ENCODE measurements at places on chromosomes 4 and X.
A peak's percentile ranks its signal among the peaks of the same experiment; 100 is the strongest.

DNA sequence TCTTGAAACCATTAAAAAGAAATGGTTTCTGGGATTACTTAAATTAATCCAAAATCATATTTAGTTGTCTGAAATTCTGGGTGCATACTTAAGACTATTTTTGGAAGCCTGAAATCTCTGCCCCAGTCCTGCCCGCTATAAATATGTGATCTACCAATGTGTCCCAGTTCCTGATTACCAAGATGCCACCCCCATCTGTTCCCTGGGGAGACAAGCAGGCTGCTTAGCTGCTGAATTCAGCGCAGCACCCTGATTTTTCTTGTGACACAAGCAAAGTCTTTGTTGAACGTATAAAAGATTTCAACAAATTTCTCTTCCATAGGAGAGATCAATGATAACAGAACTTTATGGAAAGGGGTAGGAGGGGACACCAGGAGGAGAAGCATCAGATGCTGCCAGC, 100.6 kb upstream of the PRPS2 start:
- DNase-seq = no peak

GRCh38 chr4:155887847-155888570, 15.5 kb upstream of the TDO2 start:
- DNase-seq = no peak

- no peak for DNase-seq
These were observed 12.8 kb upstream of the NAT8L start for GRCh38 chr4:2046031-2046961.

GRCh38 chrX:152878976-152879755, 18.7 kb upstream of the ZNF185 start:
- DNase-seq = no peak

DNA sequence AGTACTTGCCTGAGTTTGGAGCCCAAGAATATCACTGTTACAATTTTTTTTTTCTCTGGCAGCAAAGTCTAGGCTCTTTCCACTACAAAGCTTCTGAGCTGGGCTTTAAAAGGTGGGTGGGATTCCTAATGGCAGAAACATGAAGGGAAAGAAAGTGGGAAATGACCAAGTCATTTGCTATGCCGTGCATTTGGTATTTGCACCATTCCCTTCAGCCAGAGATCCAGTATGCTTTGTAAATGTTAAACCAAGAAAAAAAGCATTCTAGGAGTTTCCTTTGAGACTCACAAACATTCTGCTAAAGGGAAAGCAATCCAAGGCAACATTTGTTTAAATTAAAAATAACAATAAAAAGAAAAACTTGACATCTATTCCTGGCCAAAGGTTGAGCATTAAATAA, 451.2 kb downstream of the RAB28 start:
- DNase-seq = no peak

- DNase-seq = no peak
These were observed 64.6 kb downstream of the CRLF2 start for GRCh38 chrX:1147611-1148515.

DNA sequence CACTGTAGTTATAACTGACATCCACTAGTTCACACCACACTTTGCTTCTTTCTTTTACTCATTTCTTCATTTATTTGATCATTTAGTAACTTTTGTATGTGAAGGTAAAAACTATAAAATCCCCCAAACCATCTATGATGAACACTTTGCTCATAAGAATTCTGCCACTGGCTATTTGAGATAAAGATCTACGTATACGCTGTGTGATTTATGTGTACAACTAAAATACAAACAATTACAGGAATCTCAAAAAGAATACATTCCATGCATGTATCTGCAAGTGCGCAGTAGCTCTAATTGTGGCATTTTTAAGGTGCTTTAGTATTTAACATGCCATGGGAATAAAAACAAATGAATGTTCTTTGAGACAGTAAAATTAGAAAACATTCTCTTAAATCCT, 156.9 kb upstream of the NAP1L5 start:
- no peak for DNase-seq

GRCh38 chr4:92182736-92183407, 120.9 kb upstream of the GRID2 start:
- no peak for DNase-seq

GRCh38 chr4:137125011-137125410, 407.3 kb downstream of the PCDH18 start:
- no peak for DNase-seq

- DNase-seq = peak; percentile 88
These were observed 1025.5 kb downstream of the RPA4 start for GRCh38 chrX:97909245-97909644.

DNA sequence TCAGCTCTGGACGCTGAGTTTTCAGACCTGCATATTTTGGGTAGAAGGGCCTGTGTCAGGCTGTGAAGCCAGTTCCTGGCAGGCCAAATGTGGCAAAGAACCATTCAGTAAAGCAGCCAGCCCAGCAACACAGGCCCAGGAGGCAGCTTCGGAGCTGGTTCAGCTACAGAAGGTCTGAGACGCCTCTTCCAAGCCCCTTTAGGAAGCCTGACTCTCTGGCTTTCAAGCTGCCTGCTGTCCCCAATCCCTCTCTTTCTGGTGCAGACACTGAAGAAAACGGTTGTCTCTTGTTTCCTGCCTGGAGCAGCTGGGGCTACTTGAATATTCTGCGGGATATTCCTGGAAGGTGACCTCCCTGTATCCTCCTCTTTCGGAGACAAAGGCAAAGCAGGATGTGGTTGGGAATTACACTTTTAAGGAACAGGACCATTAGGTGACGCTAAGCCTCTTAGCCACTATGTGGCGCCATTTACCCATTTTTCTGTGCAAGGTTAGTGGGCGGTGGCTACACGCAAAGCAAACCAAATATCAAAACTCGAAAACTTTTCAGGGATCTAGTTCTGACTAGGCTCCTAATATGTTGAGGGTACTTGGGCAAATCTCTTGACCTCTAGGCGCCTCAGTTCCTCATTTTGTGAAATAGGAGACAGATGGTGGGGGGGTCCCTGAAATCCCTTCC, 47.2 kb upstream of the LAS1L start:
- DNase-seq = peak; percentile 50

DNA sequence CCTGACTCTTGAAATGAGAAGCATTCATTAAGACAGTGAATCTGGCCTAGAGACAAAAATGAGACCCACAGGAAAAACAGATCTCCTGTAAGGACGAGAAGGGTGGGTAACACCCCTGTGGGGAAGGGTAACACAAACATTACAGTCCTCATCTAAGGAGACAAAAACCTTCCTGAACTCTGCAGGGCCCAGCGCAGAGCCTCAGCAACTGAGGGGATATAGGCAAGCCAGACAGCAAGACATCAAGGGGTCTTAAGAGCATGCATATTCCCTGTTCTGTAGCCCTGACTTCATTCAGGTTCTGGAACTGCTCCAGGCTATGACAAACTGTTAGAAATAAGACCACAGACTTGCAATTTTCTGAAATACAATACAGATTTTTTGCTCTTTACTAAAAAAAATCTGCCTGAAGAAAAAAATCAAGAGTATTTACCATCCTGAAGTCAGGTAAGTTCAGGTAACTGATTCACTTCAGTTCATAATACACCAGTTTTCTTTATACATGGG, 15.5 kb downstream of the COX18 start:
- DNase-seq = no peak

GRCh38 chrX:23066588-23067281, 67.0 kb downstream of the DDX53 start:
- no peak for DNase-seq

- DNase-seq = peak; percentile 28
These were observed 36.5 kb upstream of the TFDP3 start for GRCh38 chrX:133254666-133255065.

DNA sequence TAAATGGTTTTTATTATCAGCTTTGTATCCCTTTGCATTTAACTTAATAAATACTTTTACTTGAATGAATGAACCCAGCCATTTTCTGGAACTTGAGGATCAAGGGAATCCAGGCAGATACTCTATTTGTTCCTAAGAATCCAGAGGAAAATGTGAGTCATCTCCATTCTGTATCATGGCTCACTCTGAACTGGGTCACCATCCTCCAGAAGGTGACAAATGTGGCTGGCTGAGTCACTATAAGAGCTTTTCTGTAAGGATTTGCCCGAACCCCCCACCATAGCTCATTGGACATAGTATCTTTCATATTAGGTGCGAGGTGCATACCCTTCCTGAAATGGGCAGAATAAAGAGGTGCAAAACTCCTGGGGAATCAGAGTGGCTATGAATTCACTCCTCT, 25.8 kb downstream of the RTL9 start:
- DNase-seq = no peak

DNA sequence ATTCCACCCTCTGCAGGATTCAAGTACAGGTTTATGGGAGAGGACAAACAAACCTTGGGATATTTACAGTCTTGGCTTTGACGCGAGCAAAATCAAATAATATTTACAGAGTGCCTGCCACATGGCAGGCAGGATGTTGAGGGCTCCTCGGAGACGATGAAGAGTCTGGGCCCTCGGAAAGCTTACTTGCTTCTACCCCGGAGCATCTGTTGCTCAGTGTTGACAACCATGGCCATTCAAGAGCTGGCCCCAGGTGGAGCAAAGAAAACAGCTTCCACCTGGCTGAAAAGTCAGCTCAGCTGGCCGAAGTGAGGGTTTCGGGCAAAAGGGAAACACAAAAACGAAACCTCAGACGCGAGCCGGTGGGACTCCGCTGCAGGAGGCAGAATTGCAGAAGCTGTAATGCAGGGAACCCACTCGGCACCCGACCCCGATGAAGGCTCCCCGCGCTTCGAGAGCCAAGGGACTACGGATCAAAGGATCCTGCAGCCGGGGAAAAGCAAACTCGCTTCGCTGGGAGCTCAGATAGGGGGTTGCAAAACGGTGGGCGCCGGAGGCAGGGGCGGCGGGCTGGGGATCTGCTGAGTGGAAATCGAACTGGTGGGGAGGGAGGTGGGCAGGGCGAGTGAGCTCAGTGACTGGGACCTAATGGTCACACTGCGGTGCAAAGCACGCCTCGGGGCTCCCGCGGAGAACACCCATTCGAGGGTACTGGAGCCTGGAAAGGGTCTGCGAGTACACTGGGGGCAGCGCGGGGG, 805 bp downstream of the ATP8A1 start:
- DNase-seq = peak; percentile 18

DNA sequence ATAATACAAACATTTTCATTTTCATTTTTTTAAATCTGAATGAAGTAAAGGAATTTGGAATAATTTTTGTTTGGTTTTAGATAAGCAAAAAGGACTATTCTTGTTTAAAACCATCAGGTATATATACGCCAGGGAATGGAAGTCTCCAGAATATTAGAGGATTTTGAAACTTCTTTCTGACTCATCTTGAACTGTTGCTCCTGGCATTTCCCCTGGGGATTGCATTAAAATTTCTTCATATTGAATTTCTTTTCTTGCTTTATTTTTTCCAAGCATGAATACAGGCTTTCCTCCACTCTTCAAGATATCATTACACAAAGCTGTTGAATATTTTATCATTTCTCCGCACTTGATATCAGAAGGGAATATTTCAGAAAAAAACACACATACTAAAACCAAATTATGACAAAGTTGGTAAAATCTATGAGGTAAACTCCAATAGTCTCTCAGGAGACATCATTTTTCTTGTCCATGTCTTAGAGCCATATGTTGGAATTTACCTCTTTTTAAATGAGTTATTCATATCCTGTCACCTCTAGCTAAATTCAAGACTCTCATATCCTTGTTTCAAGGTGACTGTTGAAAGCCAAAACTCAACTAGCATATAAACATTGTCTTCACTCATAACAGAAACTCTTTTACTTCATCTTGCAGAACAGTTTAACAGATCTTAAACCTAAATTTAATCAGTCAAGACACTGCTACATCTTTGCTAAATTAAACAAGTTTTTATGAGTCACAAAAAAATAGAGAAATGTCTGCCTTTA, 20.7 kb upstream of the CSN1S1 start:
- no peak for DNase-seq

GRCh38 chr4:833156-833555, 7.2 kb upstream of the CPLX1 start:
- peak; percentile 76 for DNase-seq

DNA sequence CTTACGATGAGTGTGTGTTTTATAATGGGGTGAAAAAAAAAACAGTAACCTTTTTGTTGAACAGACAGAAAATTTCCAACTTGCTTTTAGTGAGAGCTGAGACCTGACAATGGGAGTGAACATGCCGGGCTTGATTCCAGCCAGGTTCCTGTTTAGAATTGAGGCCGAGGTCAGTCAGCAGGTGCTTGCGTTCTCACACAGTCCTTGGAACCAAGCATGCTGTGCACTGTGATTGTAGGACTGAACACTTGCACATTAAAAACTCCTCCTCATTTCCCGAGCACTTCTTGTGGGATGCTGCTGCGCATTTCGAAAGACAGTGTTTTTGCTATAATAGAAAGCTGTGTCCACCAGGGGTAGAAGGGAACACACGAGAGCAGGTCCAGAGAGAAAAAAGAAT, 51.8 kb downstream of the TMEM131L start:
- DNase-seq = no peak

DNA sequence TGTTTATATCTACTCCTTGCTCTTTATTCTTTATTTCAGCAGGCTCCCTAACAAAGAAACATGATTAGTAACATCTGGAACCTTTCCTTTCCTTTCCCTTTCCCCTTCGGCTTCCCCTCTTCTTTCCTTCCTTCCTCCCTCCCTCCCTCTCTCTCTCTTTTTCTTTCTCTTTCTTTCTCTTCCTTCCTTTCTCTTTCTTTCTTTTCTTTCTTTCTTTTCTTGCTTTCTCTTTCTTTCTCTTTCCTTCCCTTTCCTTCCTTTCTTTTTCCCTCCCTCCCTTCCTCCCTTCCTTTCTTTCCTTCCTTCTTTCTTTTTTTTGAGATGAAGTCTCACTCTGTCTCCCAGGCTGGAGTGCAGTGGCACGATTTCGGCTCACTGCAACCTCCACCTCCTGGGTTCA, 30.7 kb upstream of the RBMX start:
- DNase-seq = no peak

DNA sequence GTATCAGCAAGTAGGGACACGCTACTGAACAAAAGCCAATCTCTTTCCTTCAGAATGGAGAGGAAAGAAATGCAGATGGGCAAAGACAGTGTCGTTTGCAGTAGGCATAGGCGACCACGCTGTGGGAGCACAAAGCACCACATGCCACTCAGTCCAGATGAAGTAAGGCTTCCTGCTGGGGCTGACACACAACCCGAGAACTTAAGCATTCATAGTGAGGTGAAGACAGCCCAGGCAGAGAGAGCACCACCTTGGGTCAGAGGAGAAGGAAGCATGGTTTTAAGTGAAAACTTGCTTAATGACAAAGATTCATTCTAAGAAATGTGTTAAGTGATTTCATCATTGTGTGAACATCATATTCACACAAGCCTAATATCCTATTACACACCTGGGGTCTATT, 238.8 kb downstream of the MGST2 start:
- DNase-seq = no peak

Measured in MV-4-11 (cell line).